ENCODE measurements at places on chromosomes 16 and 17.
A peak's percentile ranks its signal among the peaks of the same experiment; 100 is the strongest.

GRCh38 chr17:58513965-58514769 is at the start of gene MTMR4:
MTMR4 (minus strand) TSS chr17:58514638; CDS start chr17:58514407, 231 bp downstream.
- peak; percentile 59 for DNase-seq

DNA sequence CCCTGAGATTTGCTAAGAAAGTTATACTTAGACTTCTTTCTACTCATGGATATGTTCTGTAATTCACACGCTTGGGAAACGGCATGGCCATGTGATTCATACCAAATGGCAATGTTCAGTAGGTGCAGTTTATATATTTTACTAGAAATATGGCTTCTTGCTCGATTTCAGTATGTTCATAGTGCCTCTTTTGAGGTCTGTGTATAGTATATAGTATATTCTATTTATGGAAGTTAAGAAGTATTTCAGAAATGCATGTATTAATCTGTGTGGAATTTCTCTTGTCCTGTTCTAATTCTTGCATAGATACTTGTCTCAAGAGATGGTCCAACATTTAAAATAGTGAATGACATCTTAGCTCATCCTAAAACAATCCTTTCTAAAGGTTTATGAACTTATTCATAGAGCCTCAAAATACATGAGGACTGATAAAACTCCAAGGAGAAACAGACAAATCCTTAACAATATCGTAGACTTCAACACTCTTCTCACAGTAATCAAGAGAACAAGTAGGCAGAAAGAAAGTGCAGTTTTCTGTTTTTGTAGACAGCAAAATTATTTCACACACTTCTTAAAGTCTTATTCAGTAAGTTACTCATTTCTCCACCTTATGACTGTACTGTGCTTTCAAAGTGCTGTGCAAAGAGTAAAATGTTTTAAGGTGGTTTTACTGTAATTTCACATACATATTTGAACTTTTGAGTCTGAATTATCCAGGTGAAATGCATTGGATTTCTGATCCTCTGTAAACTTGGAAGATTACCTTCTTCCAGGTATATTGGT is 11.1 kb downstream of the BPTF start:
- DNase-seq = no peak

DNA sequence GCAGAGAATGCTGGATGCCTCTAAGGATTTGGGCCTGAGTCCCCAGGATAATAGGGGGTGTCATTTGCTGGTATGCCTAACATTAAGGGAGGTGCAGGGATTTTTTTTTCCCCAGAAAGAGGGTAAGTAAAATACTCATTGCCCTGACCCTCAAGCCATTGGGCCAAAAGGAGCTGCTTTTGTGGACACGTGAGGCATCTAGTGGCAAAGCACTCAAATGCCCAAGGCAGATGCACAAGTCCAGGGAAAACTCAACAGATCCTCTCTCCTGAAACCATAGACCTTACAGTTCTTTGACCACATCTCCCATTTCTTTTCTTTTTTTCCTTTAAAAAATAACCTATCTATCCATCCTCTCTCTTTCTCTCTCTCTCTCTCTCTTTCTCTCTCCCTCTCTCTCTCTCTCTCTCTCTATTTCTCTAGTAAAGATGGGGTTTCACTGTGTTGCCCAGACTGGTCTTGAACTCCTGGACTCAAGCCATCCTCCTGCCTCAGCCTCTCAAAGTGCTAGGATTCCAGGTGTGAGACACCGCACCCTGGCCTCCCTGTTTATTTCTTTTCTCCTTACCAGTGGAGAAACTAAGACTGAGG is 11.8 kb downstream of the IRX5 start:
- no peak for DNase-seq

- no peak for DNase-seq
These were observed 71.7 kb upstream of the CLEC18B start for GRCh38 chr16:74492976-74493375.

DNA sequence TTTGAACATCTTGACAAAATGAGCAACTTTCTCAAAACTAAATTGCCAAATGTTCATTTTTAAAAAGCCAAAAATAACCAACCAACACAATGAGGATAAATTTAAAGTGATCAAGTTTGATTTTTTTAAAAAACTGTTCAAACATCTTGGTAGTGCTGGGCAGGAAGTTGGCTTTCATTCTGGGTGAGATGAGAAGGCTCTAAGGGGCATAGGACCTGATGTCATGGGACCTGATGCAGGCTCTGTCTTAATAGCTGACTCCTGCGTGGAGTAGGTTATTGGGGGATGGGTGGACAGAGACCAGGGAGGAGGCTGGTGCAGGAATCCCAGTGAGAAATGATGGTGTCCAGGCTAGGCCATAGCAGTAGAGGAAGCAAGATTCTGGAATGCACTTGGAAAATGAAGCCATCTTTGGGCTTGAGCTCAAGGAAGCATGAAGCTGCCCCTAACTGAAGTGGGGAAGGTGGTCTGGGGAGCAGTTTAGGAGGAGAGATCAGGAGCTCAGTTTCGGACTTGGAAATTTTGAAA is 20.4 kb downstream of the NLRC5 start:
- DNase-seq = no peak

DNA sequence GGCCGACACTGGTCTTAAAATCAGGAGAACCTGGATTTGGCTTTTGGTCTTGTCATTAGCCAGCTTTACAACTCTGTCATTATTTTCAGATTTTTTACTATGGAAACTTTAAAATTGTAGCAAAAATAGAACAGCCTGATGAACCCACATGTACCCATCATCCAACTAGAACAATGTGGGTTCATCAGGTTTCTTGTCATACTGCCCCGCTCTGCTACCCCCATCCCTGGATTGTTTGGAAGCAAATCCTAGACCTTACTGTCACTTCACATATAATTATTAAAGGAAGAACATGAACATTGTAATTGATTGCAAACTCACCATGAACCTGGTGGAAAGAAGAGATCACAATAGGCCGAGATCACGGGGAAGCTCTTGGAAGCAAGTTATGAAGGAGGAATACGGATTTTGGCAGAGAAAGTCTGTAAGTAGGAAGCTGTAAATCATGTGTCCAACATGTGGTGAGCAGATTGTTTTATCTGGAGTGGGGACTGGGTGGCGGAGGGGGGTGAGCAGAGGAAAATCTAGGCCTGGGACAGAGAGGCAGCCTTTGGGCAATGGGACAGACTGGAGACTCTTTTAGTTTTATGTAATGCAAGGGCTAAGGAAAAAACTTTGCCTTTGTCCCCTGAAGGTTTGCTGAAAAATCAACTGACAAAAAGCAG is 67.0 kb downstream of the PITPNC1 start:
- no peak for DNase-seq

- no peak for DNase-seq
These were observed 18.0 kb upstream of the BRD7 start for GRCh38 chr16:50386774-50387173.
